ENCODE measurements at places on chromosomes 6 and 20. TPM values are rescaled to one million over a fixed set of nuclear protein-coding genes. Genes with fewer than 3 reads are reported as not detected.

Gene MYLK2
- 0.66 TPM for total RNA-seq

GRCh38 chr20:38144974-38145728 lies 19.9 kb downstream of the TGM2 start:
- DNase-seq, result no peak

- no peak for DNase-seq
Measured at GRCh38 chr6:150981095-150981494, 115.6 kb downstream of the MTHFD1L start.

GRCh38 chr20:50535162-50535561 lies 25.0 kb downstream of the PTPN1 start:
- no peak for DNase-seq

Gene ENPP5
- 0.39 TPM for total RNA-seq

GRCh38 chr20:39057911-39058310 lies 95.8 kb downstream of the DHX35 start:
- DNase-seq, result no peak

- DNase-seq, result no peak
Measured at GRCh38 chr6:90537723-90538258, 49.1 kb downstream of the MAP3K7 start.

Gene TSBP1
- not detected for total RNA-seq

GRCh38 chr20:48787861-48788375 lies 39.9 kb downstream of the PREX1 start:
- DNase-seq, result no peak

Gene VGLL2
- total RNA-seq, result not detected

GRCh38 chr6:108566406-108566805 lies 5.7 kb downstream of the FOXO3 start:
- DNase-seq, result no peak

DNA sequence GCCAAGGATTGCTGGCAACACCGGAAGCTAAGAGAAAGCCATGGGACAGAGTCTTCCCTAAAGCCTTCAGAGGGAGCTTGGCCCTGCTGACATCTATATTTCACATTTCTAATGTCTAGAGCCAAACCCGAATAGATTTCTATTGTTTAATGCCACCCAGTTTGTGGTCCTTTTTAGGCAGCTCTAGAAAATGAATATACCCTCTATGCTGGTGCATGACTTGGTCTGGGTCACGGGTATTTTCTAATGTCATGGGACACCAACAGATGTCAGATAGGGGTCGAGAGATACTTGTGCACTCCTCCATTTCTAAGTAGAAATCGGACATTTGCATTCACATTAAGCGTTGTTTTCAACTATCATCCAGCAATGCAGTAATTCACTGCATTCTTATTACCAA lies 37.0 kb upstream of the SOX4 start:
- DNase-seq, result no peak

GRCh38 chr6:168050881-168051586 lies 28.0 kb downstream of the FRMD1 start:
- DNase-seq, result no peak

Gene DAAM2
- 91.6 TPM for total RNA-seq

GRCh38 chr6:3383525-3383924 lies 73.3 kb downstream of the SLC22A23 start:
- DNase-seq, result no peak

DNA sequence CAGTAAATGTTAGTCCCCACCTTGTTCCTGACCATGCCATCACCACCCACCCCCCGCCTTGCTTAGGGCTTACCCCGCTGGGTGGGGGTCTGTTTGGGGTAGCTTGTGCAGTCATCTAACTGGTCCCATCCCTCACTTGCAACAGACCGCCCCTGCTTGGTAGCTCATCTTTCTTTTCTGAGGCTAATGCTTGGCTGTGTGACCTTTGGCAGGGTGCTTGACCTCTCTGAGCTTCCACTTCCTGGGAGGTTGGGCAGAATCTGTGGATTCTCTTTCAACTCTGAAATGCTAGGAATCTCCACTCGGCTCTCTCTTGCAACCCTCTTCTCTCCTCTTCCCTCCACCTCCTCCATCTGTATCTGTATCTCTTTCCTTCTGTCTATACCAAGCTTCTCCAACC lies 70.4 kb downstream of the SLC2A10 start:
- no peak for DNase-seq

DNA sequence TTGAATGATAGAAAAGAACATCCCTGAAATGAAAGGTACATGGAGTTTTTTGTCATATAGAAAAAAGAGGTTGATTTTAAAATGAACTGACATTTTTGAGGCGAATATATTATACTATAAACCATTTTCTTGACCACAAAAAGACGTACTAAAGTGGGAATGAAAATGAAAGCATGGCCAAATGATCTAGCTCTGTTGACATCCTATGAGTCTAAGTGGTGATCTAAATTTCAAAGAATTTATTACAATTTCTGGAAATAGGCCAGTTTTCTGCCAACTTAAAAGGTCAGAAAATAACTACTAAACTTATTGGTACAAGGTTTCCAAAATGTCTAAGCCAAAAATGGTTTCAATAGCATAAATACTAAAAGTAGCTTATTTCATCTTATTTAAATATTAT lies 536.8 kb downstream of the EYS start:
- no peak for DNase-seq

Gene CYB5R4
- total RNA-seq, result 13.1 TPM

- DNase-seq, result no peak
Measured at GRCh38 chr6:24662236-24662635, 4.5 kb downstream of the TDP2 start.

- DNase-seq, result no peak
Measured at GRCh38 chr6:159249752-159250151, 80.6 kb downstream of the FNDC1 start.

DNA sequence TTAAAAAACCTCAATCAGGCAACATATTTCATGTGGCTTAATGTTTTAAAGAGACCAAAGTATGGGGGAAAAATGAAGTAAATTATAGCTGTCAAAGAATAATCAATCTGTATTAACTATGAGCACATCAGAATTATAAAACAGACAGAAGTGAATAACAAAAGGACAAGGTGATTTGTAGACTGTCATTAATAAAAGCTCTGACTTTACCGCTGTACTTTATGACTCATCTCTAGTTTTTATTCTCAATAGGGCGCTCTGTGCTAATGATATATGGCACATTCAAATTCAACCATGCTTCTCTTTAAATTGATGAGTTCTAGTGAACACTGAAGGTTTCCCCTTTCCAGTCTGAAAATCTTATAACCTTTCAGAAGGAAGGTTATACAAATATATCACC lies 72.0 kb downstream of the PREP start:
- DNase-seq, result no peak

DNA sequence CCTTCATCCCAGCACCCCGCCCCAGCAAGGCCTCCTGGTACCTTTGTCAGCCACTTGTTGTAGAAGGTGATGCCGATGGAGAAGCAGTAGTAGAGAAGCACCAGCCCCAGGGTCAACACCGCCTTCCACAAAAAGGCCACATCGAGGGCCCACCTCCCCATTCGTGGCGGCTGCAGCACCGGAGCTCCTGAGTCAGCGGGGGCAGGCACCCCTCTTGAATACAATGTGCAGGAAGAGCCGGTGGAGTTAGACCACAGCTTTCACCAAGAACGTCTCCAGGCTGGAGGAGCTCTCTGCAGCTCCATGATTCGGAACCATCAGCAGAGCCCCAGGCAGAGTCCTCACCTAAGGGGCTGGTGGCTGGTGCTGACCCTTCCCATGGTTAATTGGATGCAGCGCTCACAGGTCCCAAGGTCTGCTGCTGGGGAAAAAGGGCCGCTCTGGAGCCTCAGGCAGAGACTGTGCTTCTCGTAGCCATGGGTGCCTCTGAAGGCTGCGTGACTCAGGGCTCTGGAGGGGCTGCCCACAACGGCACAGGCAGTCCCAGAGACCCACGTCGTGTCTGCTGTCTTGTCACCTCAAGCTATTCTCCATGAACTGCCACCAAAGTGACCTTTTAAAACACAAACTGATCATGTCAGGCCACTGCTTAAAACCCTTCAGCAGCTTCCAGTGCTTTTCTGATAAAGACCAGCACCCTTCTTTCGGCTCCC lies 47.9 kb downstream of the ELMO2 start:
- no peak for DNase-seq

Gene PTCRA
- not detected for total RNA-seq

Measured in tibial nerve (tissue), 4 donors.